ENCODE measurements at places on chromosomes 2 and 18. TPM values are rescaled to one million over a fixed set of nuclear protein-coding genes. Genes with fewer than 3 reads are reported as not detected.

DNA sequence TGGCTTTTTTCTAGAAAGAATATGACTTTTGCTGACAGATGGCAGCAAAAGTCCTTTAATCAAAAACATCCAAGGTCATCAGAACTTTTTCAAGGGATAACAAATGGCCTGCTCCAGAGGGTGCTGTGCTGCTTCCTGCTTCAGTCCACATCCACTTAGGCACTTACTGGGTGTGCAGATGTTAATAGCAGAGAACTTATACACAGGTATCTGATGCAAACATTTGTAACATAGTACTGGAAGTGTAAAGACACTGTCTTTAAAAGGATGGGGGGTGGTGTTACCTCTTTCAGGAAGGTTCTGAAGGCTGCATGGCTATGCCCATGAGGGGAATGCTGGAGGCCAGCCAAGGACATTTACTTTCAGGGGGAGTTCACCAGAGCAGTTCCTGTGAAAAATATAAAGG is 5.5 kb downstream of the HOXD8 start:
- no peak for DNase-seq

DNA sequence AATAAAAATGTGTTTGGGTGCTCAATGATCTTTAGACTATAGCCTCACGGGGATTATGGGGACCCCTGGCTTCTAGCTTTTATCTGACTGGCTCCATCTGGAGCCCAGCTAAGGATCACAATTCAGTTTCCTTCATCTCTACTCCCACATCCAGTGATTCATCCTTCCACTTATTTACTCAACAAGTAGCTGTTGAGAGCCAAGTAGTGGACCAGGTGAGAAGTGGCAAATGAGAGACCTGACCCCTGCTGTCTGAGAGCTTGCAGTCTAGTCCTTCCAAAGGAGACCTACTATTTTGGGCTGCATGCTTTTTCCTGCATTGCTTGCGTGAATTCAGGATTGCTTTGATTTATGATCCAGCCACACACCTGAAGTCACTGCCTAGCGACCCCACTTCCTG is 10.7 kb upstream of the DSG3 start:
- DNase-seq = no peak

GRCh38 chr2:173989884-173990215 is 24.7 kb upstream of the SP3 start:
- DNase-seq = no peak

- DNase-seq = no peak
Observed at GRCh38 chr2:17146358-17146757, 371.9 kb downstream of the RAD51AP2 start.

GRCh38 chr2:70723286-70723885 is 44.6 kb downstream of the ADD2 start:
- no peak for DNase-seq

DNA sequence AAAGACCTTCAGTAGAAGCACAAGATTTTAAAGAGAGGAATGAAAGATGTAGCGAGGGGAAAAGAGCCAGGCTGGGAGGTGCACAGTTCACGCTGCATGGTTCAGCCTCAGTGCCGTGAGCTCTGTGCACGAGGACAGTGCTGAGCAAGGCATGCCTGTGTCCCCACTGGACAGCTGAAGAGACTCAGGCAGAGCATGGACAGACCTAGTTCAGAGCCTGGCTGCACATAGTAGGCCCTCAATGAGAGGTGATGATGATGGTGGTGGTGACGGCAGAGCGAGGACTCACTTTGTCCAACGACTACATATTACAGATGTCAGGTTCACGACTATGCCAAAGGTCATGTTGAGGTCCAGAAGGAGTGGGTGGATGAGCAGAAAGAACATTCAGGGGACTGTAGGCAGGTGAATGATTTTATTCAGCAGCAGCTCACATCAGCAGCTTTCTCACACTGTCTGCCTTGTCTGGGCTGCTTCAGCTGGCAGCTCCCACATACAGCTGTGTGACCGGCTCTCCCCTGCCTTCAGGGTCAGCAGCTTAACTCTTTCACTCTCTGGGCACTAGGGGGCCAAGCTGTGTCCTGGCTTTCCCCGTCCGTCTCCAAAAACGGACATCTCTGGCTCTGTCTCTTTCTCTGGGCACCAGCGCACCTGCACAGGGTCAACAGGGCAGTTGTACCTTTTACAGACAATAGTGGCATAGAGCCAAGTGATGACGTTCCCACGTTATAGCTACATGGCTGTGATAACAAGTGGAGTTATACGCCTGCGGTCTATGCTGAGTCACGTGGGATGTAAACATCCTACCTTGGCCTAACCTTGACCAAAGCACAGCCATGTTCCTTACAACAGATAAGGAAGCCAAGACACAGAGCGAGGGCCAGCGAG is 128.8 kb upstream of the MSH6 start:
- no peak for DNase-seq

DNA sequence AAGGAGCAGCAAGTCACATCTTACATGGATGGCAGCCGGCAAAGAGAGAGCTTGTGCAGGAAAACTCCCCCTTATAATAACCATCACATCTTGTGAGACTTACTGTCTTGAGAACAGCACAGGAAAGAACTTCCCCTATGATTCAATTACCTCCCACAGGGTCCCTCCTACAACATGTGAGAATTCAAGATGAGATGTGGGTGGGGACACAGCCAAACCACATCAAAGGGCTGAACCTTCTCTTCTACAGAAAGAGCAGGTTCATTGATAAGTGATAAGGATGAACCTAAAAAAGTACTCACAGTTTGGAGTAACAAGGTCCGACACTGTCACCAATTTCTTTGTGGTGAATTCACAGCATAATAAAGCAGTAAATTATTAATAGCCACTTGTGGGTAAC is 422.2 kb upstream of the FSIP2 start:
- no peak for DNase-seq

- no peak for DNase-seq
Observed at GRCh38 chr2:111019381-111019780, 101.3 kb upstream of the BCL2L11 start.

DNA sequence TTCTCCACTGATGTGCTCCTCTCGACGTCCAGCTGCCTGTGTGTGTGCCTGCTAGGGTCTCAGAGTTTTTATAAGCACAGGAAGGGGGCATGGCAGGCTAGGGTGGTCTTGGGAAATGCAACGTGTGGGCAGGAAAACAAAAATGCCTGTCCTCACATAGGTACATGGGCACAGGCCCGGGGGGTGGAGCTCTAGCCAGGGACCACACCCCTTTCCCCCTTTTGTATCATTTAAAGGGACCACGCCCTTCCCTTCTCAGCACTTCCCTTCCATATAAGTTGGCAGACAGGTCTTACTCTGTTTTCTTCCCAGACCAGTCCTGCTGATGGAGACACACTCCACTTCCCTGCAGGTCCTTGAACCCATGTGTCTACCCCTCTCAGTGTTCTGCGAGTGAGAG is 645.0 kb downstream of the CBLN2 start:
- DNase-seq = no peak

Gene TSN
- 51.4 TPM for total RNA-seq

Gene SPP2
- total RNA-seq = not detected

Gene FBLN7
- total RNA-seq = 5.3 TPM

Gene MRPS9
- total RNA-seq = 11.3 TPM

Gene MORN2
- 15.8 TPM for total RNA-seq

Gene SCG2
- 31.7 TPM for total RNA-seq

Gene GNAL
- total RNA-seq = 40.9 TPM

All from cerebellum (tissue), 4 donors.